ENCODE measurements at places on chromosomes 12 and 14.
A peak's percentile ranks its signal among the peaks of the same experiment; 100 is the strongest.

DNA sequence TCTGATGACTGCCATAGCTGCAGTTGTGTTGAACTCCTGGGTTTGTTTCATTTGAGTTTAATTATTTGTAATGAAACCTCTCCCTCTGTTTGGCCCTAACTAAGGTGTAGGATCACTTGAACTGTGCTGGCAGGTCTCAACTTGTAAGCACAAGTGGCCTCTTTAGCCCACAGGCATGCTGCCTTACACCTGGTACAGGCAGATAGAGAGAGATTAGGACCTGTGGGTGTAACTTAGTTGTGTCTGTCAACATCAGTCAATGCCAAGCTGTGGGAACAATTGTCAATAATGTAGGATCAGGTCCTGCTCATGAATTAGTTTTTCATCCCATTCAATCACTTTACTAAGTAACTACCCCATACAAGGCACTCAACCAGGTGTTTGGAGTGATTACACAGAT is 263.0 kb upstream of the G2E3 start:
- DNase-seq, result peak; percentile 91

- DNase-seq, result no peak
Measured at GRCh38 chr12:39692258-39692853, 72.8 kb upstream of the ABCD2 start.

GRCh38 chr14:77213679-77214016 is 32.0 kb downstream of the TMEM63C start:
- no peak for DNase-seq

DNA sequence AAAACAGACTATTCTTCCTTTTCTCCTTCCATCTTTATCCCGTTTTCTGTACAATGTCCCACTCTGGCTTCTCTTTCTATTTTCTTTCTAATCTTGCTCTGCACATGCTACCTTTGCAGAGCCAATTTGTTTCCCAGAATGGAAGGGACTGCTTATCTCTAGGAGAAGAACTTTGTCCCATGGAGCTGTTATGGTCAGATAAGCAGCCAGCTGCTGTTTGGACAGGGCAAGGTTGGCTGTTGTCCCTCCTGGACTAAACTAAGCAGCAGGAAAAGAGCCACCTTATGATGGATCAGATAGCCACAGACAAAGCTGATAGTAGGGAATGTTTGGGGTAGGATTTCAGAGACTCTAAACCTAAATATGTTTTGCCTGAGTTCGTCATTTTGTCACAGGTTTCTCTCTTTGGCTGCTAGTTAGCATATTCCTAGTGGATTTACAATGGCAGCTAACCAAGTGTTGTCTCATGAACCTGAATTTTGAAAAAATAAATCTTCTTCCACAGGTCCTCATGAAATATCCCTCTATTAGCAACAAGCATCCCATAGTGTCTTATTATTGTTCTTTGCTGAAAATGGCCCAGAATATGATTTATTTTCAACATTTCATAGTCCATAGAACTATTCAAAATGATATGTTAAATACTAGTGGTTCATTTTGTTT is 262.8 kb downstream of the SLC16A7 start:
- no peak for DNase-seq

DNA sequence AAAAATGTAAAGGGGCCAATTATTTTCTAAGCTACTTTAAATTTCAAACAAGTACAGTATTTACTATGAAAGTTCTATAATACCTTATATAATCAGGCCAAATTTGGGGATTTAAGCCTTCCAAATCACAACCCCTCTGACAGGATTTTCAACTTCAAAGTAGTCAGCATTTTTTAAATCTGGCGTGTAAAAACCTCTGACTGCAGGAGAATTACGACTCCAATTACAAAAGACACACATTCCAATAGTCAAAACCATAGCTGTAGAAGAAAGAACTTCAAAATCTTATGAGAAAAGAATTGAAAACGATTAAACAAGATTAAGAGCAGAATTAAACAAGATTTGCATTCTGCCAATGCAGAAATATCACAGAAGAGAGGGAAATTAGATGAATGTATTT is 12.7 kb downstream of the OSBPL8 start:
- no peak for DNase-seq

- DNase-seq, result no peak
Measured at GRCh38 chr12:121651320-121651719, 18.1 kb downstream of the MORN3 start.

DNA sequence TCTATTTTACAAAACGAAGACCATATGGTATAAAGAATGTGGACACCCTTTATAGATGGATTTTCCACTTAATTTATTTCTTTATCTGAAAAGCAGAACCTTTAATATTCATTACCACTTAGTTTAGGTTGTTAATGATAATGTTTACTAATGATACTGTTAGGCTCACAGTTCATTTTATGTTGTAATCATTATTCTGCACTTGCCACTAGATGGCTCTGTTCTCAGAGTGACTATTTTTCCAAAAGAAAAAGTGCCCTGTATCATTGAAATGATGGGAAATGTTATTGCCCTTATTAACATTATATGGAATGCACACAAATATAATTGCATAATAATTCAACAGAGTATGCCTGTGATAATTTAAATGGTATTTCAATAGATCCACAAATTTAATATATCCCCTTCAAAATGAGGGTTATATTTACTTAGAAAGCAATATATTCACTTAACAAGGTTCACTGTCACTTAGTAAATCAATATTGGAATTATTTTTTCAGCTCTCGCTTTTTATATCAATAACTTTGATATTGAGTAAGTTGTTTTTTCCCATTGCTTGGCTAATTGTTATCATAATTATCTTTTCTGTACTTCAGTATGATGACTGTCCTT is 95.7 kb downstream of the PDE3A start:
- DNase-seq, result peak; percentile 16

DNA sequence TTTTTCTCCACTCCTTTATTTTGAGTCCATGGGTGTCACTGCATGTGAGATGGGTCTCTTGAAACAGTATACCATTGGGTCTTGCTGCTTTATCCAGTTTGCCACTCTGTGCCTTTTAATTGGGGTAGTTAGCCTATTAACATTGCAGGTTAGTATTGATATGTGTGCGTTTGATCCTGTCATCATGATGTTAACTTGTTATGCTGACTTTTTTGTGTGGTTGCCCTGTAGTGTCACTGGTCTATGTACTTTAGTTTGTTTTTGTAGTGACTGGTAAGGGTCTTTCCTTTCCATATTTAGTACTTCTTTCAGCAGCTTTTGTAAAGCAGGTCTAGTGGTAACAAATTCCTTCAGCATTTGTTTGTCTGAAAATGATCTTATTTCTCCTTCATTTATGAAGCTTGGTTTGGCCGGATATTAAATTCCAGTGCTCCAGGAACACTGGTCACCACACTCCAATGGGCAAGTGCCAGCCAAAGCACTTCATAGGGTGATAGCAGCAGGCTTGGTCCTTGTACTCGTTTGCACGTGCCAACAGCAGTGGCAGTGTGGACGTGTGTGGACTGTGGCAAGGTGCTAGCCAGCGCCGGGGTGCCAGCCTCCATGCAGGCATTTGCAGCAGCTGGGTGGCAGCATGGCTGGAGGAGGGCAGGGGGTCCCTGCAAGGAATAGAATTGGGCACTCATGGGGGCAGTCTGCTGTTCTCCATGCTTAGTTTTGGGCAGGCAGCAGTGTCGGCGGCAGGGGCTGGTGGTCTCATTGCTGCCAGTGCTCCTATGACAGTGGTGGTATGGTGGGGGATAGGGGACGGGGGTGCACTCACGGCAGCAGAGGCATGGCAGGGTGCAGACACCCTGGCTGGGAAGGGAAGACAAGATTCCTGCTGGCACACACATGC is 53.5 kb downstream of the FRS2 start:
- no peak for DNase-seq

DNA sequence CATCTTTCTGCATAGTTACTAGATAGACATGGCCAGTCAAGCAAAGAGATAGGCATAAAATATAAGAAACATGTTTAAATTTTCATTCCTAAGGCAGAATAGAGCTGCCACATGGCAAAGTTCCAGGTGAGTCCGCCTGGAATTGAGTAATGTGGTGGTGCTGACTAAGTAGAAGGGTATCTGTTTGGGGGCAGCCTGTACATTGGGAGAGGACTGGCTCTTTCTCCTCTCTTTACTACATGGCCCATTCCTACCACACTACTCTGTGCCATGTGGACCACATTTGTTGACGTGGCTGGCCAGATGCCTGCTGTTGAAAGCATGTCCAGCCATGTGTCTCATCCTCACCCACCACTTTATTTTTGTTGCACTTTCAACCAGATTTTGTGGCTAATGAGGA is 354.0 kb downstream of the ETNK1 start:
- DNase-seq, result no peak

DNA sequence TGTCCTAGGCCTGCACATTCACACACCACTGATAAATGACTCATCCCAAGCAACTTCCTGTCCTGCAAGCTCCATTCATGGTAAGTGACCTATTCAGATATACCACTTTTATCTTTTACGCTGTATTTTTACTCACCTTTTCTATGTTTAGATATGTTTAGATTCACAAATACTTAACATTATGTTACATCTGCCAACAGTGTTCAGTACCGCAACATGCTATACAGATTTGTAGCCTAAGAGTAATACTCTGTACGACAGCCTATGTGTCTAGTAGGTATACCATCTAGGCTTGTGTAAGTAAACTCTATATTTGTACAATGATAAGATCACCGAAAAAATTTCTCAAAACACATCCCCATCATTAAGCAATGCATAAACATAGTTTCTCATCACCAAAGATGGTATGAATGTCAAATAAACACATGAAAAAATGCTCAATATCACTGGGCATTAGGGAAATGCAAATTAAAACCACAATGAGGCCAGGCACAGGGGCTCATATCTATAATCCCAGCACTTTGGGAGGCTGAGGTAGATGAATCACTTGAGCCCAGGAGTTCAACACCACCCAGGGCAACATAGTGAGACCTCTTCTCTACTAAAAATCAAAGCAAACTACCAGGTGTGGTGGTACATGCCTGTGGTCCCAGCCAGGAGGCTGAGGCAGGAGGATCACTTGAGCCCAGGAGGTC is 20.7 kb downstream of the ATXN2 start:
- DNase-seq, result no peak

GRCh38 chr12:29730481-29730880 is 53.3 kb downstream of the TMTC1 start:
- no peak for DNase-seq

- DNase-seq, result no peak
Measured at GRCh38 chr12:104501660-104502059, 44.9 kb downstream of the CHST11 start.

DNA sequence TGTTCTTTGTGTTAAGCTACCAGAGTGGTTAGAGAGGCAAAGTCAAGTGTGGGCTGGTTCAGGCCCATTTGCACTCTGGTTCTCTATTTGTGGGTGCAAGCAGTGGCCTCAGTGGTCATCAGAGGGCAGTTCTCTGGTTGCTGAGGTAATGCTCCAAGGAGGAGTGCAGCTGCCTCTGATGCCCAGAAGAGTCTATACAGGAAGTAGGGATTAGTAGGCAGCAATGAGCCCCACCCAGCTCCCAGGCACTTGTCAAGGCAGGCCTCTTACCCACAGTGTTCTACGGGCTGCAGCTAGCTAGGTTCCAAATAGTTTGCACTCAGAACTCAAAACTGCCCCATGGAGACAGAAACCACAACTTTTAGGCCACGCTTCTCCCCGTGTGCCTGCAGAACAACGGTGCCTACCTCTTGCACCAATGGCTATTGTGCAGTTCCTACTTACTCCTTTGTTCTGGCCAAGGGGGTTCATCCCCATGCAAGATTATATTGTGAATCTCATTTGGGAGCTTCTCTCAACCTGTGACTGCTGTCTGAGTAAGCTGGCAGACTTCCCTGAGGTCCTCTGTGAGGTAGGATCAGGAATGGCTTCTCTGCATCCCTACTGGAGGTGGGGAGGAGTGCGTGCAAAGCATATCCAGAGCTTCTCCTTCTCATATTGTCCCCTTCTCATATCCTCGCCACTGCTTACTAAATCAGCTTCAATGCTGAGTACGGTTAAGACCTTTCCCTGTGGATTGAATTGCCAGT is 410.3 kb upstream of the LMO3 start:
- no peak for DNase-seq

- DNase-seq, result no peak
Measured at GRCh38 chr12:19447386-19447785, 8.1 kb downstream of the AEBP2 start.

- no peak for DNase-seq
Measured at GRCh38 chr12:14741153-14741552, 44.8 kb upstream of the GUCY2C start.

DNA sequence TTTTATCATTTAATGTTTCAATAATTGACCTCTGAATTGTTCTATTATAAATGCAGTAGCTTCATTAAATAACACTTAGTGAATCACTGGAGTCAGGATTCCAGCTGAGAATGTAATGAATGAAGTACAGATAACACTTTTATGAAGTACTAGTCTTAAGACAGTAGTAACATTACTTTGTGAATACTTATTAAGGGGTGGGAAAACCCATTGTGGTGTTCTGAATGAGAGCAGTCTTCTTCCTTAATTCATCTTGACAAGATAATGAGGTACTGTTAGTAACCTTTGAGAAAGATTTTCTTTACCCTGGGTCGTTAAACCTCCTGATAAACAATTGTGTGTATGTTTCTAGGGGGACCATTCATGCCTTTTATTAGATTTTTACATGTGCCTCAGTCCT is 12.7 kb downstream of the NUP107 start:
- no peak for DNase-seq

GRCh38 chr14:94761997-94762377 is 7.9 kb downstream of the GSC start:
- no peak for DNase-seq

- no peak for DNase-seq
Measured at GRCh38 chr14:57686304-57686703, 179.6 kb downstream of the SLC35F4 start.
